HCT116 (cell line): ENCODE measurements at places on chromosomes 1 and 21.

DNA sequence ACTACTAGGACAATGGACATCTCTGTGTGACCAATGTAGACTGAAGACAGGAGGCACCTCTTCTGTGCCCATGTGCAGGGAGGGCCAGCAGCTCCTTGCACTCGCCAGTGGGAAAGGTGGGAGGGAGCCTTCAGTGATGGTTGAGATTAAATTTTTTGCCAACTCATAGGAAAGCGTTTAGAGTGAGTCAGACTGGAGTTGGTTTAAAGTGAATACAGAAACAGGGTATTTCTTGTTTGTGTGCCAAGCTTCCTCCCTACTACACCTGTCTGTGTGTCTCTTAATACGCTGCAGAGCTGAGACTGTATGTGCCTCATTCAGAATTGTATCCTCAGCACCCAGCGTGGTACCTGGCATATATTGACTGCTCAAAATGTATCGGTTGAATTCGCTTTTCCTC, 13.5 kb upstream of the COL16A1 start:
- DNase-seq, result no peak

- no peak for DNase-seq
Measured at GRCh38 chr1:10965546-10966226, 46.8 kb upstream of the TARDBP start.

- no peak for DNase-seq
Measured at GRCh38 chr1:240737766-240738265, 125.9 kb upstream of the GREM2 start.

- no peak for DNase-seq
Measured at GRCh38 chr21:44006656-44007055, 5.5 kb upstream of the TRAPPC10 start.

DNA sequence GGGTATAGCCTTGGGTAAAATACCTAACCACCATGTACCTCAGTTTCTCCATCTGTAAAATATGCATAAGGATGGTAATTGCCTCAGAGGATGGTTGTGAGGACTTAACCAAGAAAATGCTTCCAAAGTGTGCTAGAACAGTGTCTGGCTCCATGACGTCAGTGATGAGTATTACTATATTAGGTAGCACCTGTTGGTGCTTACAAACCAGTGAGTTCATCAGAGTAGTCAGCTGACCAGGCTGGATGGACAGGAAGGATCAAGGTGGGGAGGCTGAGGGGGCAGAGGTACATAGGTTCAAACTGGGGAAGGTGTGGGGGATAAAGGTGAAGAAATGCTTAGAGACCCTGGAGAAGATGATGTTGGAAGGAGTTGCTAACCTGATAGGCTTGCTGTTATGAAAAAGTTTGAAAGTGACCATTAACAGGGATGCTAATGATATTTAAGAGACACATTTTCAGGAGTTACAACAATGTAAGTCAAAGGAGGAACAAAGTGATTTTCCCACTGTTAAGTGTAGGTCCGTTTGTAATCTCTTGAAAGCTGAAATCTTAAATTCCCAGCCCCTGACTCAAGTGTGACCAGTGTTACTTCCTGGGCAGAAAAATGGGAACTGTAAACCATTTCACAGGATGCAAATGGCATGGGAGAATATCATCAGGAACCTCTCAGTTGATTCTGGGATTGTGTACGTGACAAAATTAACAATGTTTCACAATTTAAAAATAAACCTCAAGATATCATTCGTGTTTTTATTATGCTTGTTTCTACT, 4.4 kb downstream of the NTPCR start:
- no peak for DNase-seq

DNA sequence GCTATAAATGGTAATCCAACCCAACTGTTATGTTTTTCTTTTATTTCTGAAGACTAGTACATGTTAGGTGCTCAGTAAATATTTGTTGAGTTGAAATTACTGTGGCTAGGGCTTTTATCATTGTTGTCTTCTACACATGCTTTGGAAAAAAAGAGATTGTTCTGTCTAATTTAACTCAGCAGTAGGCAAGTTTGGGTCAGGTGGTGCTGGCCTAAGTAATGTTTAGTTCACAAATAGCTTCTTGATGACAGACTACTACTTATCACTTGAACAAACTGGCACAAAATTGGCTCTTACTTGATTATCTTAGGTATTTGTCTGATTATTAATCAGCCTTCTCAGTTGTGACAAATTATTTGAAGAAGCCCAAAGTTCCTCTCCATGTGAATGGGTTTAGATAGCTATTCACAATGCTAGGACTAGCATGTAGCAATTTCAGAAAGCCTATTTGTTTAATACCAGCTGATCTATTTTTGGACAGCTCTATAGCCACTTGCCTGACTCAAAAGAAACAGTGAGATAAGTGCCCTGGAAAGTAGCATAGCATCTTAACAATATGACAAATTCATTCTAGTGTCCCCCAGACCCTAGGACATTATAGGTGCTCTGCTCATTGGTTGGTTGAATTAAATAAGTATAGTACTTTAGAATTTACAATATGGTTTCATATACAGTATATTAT, 32.6 kb downstream of the TMEM200B start:
- DNase-seq, result no peak

DNA sequence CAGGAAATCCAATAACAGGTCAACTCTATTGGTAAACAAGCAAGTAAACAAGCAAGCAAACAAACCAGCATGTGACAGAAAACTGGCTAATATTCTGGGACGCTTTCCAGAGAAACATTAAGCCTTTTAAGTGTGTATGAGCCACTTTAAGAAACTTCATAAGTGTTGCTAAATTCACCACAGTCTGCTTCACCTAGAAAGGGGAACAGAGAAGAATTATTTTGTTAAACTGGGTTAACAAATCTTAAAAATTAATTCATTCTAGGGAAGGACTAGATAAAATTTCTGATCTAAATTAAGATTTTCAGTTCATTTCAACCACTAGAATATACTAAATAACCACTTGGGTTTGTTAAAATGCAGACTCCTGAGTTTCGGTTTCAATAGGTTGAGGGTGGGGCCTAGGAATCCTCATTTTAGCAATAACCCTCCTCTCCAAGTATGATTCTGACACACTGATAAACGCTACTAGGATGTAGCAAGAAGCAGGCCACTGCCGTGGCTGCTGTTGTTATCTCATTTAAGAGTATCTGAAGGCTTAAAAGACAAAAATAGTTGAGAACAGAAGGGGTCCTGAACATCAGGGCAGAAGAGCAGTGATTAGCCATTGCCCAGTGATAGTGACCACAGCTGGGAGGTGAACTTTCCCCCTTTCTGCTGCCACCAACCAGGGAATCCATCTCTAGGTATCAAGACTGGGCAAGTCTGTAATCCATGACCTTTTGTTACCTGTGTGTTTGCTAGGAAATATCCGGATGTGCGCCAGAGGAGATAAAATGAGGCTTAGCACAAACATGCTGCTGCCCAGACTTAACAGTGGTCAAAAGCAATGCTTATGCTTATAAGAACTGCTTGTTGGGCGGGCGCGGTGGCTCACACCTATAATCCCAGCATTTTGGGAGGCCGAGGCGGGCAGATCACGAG, 11.2 kb downstream of the CREG1 start:
- no peak for DNase-seq

DNA sequence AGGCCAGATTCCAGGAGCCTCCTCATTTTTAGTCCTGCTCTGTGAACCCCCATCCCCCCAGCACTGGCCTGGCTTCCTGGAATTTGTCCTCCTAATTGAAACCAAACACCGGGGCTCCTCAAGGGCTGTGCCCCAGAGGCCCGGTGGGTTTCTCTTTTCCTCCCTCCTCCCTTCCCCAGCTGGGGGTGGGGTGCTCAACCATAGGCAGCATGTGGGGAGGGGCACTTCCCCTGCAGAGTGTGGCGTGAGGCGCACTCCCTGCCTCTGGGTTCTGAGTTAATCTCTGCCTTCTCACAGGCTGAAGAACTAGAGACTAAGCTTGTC, 67.5 kb upstream of the ACOT11 start:
- DNase-seq, result no peak

- DNase-seq, result no peak
Measured at GRCh38 chr1:236534151-236534651, 10.4 kb downstream of the LGALS8 start.

GRCh38 chr1:85153149-85153891, 47.5 kb downstream of the SYDE2 start:
- no peak for DNase-seq

DNA sequence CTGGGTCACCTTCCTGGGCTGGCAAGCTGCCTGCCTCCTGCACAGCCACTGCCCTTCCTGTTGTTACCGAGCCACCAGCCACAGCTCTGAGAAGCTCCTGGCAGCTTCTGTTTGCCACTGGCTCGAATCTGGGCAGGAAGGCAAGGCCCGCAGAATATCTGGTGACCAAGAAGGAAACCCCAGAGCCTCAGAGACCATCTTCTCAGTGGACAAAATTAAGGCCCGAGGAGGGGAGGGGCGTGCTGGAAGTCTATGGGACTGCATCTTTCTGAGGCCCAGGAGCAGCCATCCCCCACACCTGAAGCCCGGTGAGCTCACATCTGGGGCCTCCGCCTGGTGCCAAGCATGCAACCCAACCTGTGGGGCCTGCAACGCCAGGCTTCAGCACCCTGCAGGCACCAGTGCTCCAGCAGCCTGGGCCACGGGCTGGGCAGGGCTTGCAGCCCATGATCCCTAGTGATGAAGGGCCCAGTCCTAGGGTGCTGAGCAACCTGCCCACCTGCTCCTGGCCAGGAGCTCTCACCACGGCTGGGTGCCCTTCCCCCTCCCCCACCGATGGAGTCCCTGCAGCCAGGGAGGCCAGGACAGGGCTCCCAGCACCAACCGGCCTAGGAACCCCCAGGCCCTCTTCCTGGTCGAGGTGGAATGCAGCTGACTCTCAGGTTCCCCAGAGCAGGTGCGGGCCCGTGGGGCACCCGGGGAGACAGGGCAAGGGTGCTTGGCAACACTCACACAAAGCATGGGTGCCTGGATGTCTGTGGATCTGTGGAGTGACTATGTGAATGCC, 879 bp downstream of the CPTP start:
- no peak for DNase-seq

- DNase-seq, result no peak
Measured at GRCh38 chr1:181556631-181557030, 73.3 kb downstream of the CACNA1E start.

DNA sequence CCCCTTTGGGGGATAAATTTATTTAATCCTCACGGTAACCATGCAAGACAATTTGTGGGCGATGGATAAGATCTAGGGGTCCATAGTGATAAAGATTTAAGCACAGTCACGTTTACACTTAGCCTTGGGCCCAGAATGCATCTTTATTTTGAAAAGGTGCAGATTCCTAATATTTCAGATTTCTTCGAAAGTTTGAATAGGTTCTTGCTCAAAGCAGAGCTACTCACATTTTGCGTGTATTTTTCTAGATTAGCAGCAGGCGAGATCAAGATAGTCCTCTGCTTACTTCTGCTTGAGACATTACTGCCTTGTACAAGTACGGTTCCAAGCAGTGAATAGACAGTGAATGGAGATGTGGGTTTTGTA, 647 bp downstream of the TSEN15 start:
- DNase-seq, result no peak

- no peak for DNase-seq
Measured at GRCh38 chr1:204878621-204879234, 8.1 kb downstream of the NFASC start.

DNA sequence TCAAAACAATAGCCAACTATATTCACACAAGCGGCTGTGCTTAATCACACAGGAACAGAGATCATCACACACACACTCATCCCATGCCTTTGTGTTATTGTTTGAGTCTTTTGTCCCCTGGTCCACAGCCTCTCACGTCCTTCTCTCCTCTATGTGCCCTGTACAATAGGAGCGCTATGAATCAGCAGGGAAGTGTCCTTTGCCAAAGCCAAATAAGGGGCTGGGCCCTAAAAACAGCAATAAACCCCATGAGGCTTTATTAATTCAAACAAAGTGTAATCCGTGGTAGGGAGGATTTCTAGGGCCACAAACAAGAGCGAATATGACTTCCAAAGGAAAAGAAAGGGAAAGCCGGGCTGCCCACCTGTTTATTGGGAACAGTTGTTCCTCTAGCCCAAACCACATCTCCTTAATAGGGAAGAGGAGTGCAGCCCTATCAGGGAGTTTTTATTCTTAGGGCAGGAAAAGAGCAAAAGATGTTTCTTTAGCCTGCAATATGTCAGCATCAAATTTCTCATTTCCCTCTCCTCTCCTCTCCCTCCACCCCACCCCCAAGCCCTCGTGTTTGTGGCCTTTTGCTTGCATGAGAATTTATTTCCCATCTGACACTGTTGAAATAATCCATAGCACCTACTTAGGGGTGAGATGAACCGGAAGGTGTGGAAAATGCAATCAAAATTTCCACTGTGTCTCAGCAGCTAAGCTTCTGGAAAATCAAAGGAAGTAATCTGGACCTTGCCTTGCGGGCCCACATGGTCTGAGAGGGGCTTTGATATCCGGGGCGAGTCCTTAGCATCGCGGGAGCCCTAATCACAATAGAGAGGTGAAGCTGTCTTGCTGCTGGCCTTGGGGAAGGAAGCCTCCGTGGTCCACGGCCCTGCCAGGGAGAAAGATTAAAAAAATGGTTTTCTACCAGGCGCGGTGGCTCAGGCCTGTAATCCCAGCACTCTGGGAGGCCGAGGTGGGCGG, 45.3 kb upstream of the ITPKB start:
- no peak for DNase-seq

GRCh38 chr1:201028461-201028889, 5.0 kb upstream of the KIF21B start:
- DNase-seq, result no peak

DNA sequence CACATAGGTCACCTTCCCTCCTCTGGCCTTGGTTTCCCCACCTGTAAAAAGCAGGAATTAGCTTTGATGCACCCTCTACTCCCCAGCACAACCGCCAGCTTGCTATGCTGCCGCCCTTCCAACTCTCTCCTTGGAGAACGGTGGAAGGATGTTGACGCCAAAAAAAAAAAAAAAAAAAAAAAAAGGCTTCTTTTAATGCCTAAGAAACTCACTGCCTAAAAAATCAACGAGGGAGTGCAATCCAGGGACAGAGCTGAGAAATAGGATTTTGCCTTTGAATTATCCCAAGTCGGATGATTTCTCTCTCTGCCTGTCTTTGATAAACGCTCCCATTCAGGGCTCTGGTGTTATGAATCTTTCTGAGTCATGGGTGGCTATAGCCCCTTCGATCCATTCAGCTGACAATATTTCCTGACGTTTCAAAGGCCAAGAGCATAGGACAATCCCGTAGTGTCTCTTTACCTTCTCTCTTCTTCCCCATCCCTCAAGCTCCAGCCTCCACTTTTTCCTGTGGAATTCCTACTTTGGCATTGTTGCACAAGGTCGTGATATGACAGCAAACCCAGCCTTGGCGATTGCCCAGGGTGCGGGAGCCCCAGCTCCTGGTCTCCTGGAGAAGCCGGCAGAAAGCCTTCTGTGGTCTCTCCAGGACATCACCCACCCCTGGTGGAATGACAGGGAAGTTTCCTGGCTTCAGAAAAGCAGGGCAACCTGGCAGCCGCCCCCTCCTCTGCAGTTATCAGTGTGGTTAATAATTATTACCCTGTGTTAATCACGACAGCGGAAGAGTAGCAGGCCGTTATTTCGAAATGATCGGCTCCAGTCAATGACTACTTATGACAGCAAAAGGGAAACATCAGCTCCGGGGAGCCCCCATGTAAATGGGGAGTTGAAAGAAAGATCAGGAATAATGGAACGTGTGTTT, 8.0 kb upstream of the PLXNA2 start:
- DNase-seq, result no peak

- no peak for DNase-seq
Measured at GRCh38 chr1:117017062-117017461, 15.5 kb downstream of the CD101 start.
